A673 (cell line): ENCODE measurements at places on chromosomes 7 and 10.

DNA sequence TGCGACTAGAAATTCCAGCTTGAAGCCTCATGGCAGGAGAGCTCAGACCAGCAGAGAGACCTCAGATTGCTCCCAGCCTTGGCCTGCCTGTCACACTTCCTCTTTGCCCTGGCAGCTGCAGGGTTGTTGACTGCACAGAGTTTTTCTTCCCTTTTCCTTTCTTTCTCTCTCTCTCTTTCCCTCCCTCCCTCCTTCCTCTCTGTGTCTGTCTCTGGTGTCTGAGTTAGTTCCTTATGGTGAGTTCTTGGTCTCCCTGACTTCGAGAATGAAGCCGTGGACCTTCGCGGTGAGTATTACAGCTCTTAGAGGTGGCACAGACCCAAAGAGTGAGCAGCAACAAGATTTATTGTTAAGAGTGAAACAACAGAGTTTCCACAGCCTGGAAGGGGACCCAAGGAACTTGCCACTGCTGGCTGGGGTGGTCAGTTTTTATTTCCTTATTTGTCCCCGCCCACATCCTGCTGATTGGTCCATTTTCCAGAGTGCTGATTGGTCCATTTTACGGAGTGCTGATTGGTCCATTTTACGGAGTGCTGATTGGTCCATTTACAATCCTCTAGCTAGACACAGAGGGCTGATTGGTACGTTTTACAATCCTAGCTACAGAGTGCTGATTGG lies 266.3 kb downstream of the RPS24 start:
- DNase-seq = no peak

GRCh38 chr10:102367441-102367840 lies 28.1 kb upstream of the NFKB2 start:
- no peak for DNase-seq

- DNase-seq = no peak
Measured at GRCh38 chr7:71019706-71020105, 112.2 kb upstream of the GALNT17 start.

GRCh38 chr7:68276725-68277124 lies 1280.1 kb downstream of the TYW1 start:
- no peak for DNase-seq

DNA sequence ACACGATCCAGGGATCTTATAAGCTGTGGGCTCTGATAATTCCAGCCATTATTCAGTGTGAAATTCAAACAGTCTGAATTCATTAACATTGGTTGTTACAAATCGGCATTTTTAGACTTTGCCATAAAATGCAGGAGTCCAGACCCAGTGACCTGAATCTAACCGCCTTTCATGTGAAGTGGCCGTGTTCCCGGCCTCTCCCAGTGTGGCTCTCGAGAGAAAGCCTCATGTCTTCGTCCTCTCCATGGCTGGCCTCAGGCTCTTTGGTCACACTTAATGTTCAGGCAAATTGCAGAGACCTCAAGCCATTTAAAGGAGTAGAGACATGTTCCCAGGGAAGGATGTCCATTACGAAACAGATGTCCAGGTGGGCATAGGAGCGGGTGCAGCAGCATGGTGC lies 59.3 kb downstream of the CTBP2 start:
- DNase-seq = no peak

DNA sequence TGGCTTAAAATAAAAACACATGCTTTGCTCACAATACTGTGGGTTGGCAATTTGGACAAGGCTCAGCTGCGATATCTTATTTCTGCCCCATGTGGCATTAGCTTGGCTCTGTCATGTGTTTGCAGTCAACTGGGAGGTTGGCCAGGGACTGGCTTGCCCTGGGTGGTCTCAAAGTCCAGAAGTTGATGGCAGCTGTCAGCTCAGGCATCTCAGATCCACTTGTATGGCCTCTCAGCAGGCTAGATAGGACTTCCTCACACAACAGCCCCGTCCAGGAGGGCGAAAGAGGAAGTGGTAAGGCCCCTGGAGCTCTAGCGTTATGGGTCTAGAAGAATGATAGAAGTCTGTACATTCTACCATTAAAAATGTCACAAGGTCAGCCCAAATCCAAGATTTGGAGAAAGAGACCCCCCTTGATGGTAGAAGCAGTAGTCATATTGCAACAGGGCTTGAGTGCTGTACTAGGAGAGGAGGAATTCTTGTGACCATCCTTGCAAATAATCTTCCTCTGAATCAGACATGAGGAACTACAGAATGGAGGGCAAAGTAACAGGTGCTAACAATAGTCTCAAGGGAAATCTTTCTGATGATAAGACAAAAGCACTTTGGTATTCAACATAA lies 166.2 kb downstream of the FAM107B start:
- DNase-seq = no peak

GRCh38 chr7:31338706-31339105 lies 1.8 kb downstream of the NEUROD6 start:
- no peak for DNase-seq

DNA sequence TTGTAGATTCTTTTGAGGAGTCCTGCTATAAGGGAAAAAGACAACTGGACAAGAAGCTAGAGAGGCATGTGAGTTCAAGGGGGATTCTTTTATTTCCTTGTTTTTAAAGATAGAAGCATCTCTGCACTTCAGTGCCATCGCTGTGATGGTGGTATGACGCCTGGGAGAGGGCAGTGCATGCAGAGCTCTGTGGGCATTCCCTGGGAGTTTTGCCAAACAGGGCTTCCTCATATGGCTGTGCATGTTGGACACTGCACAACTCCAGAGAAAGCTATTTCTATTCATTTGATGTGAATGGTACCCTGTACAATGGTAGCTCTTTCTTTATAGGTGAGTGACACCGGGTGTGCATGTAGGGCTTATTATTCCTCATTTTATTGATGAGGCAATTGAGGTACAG lies 599.5 kb upstream of the DPP6 start:
- no peak for DNase-seq

DNA sequence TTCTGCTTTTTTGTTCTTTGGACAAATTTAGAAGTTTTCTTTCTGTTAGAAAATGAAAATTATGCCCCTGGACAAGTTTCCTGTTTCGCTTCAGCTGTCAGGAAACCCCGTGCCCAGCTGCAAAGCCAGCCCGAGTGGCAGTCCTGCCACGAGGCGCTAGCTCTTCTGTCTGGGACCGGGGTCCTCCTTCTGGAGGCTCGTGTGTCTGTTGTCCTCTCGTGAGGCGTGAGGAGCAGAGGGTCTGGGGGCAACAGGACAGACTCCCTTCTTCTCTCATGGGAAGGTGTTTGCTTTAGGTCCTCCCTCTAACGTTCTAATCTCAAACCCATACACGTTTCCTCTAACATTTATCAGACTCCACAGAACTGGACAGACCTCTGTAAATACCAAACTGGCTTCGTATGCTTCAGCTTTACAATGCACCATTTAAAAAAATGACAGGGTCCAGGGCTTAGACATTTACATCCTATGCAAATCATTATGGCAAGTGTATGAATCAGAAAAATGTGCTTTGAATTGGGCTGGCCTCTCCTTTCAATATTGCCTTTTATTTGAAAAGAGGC lies 184.5 kb upstream of the SHH start:
- DNase-seq = no peak
